Small intestine (tissue), 16 donors: ENCODE measurements at places on chromosomes 11 and 22.

DNA sequence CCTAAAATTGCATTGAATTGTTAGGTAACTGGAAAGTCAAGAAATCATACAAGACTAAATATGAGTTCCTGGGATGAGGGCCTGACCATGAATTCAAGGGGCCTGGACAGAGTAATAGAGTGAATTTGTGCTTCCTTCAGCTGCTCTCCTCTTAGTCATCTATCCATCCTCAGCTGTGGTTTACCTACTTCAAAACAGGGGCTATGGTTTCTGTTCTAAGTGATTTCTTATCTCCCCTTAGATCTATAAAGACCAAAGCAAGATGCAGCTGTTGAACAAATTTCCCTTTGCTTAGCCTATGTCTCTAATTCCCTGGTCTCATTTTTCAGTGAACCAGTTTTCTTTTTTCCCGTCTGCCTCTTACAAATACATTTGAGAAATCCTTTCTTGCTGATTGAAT lies 428.5 kb downstream of the FAM181B start:
- no peak for DNase-seq
- H3K36me3 ChIP-seq: no peaks in the 10 kb centered on the region
- no peak overlapping the region for H3K4me3 ChIP-seq
- H3K4me1 ChIP-seq: no peaks in the 10 kb centered on the region
- H3K27me3 ChIP-seq: no peaks in the 10 kb centered on the region

- no peaks in the 10 kb centered on the region for H3K36me3 ChIP-seq
- H3K27me3 ChIP-seq: no peaks in the 10 kb centered on the region
- peak overlapping the region; percentile 94 for H3K27ac ChIP-seq
- no peak for DNase-seq
- H3K4me1 ChIP-seq: no peaks in the 10 kb centered on the region
Measured at GRCh38 chr11:35166369-35167360, 27.7 kb downstream of the CD44 start.

DNA sequence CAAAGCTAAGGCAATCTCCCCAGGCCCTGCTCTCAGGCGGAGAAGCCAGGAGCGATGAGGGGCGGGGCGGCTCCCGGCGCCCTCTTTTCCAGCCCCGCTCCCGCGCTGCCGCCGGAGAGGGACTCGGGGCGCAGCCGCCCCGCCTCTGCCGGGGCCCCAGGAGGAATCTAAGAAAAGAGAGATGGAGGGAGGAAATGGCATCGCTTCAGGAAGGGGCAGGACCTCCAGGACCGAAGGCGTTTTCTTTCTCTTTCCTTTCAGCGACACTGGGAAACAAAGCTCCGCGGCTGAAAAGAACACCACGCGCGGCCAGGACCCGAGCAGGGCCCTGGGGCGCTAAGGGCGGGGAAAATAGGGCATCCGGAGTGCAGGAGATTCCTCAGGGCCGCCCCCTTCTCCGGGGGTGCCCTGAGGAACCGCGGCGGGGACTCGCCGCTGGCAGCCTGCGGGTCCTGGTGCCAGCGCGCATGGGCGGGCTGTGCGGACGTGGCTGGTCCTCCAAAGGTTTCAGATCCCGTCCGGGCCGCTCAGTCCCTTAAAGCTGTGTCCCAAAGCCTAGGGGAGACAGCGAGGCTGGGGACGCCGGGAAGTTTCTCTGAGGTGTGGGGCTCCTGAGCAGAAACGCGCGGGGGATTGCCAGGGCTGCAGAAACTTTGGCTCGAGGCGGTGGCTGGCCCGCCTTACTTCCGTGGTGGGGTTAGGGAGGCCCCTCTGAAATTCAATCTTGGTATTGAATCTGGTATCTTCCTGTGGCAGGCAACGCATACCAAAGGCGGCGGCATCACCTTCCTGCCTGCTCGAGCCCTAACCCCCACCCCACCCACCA lies 2.8 kb upstream of the BSX start:
- no peaks in the 10 kb centered on the region for H3K4me1 ChIP-seq
- no peak for DNase-seq
- H3K27me3 ChIP-seq: peaks cover 36% of the 10 kb centered on the region
- H3K36me3 ChIP-seq: no peaks in the 10 kb centered on the region

DNA sequence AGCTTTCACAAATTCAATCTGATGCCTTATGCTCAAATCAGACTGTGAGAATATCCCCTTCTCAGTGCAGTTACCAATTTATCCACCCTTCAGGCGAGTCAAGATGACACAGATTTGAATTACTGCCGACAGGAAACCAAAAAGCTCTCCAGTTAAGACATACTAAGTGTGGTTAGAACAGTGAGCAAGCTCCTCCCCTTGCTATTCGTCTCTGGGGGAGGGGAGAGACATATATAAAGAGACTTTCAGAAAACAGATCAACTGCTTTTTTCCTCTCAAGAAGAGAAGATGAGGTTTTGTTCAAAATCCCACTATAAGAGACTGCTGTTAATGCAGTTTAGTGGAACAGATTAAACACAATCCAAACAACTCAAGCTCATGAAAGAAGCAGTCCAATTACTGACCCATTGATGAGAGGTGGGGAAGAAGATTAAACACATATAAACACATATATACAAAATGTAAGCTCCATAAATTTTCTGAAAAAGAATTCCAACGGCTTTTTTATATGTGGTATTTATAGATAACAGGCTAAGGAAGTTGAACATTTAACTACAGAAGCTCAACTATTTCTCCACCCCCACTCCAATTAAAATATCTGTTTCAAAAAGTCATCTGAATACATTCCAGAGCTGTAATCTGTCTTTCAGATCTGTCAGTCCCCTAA lies 102.7 kb downstream of the MRTFA start:
- no peak overlapping the region for H3K27ac ChIP-seq
- peaks cover 6% of the 10 kb centered on the region for H3K4me1 ChIP-seq
- no peaks in the 10 kb centered on the region for H3K27me3 ChIP-seq
- DNase-seq: peak; percentile 17
- no peaks in the 10 kb centered on the region for H3K36me3 ChIP-seq
- H3K4me3 ChIP-seq: no peak overlapping the region

GRCh38 chr11:129300099-129300498 lies 75.5 kb upstream of the BARX2 start:
- no peaks in the 10 kb centered on the region for H3K27me3 ChIP-seq
- H3K4me1 ChIP-seq: no peaks in the 10 kb centered on the region
- no peak overlapping the region for H3K4me3 ChIP-seq
- no peak overlapping the region for H3K27ac ChIP-seq
- no peaks in the 10 kb centered on the region for H3K36me3 ChIP-seq

- H3K4me3 ChIP-seq: no peak overlapping the region
- no peak for DNase-seq
- no peak overlapping the region for H3K27ac ChIP-seq
Measured at GRCh38 chr11:92527467-92527866, 302.8 kb downstream of the FAT3 start.

- H3K27ac ChIP-seq: peak overlapping the region; percentile 64
- no peak overlapping the region for H3K4me3 ChIP-seq
- H3K36me3 ChIP-seq: no peaks in the 10 kb centered on the region
- H3K27me3 ChIP-seq: no peaks in the 10 kb centered on the region
- no peaks in the 10 kb centered on the region for H3K4me1 ChIP-seq
- no peak for DNase-seq
Measured at GRCh38 chr11:9720290-9720630, 56.4 kb downstream of the SWAP70 start.

DNA sequence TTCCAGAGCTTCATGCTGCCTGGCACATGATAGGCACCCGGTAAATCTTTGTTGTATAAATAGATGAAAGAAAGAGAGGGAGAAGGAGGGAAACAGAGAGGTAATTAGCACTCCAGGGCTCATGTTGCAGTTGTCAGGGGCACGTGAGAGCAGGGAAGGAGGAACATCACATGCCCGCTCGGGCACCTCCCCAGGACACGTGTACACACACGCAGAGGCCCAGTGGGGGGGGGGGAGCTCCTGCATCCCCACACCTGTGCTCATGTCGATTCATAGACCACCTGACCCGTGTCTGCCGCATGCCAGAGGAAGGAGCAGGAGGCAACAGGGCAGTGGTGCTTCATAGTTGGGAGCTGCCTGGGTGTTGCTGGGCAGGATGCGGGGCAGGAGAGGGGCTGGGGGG lies 37.1 kb upstream of the NNMT start:
- H3K27ac ChIP-seq: no peak overlapping the region
- no peaks in the 10 kb centered on the region for H3K27me3 ChIP-seq
- no peaks in the 10 kb centered on the region for H3K36me3 ChIP-seq
- no peak overlapping the region for H3K4me3 ChIP-seq
- H3K4me1 ChIP-seq: no peaks in the 10 kb centered on the region

DNA sequence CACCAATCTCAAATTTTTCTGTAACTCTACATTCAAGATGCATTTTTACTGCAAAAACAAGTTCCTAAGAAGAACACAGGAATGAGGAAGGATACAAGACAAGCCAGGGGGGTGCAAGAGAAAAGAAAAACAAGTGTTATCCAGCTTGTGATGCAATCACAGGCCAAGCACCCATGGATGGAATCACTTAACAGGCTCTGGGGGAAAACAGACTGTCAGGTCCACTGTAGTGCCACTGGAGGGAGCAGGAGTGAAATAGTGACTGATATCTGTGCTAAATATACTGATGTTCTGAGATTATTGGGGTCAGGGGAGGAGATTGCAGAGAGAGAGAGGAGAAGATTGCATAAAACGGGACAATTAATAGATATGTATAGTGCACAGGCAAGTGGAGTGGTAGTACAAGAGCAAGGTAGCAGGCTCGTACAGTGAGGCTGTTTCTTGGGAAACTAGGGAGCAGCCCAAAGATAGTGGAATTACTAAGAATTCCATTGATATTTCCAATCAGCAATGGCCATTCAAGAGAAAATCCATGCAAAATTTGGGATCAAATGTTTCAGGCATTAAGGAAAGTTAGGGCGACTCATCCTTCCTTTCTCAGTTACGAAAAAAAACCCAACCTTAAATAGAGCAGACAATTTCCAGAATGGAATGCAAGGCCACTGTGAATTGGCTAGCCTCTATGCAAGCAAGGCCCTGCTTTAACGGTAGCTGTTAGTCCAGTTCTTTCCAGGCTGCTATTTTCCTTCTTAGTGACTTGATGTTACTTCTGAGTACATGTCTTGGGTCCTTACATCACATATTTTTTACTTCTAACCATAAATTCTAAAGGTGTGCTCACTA lies 52.2 kb upstream of the CEP126 start:
- peaks cover 6% of the 10 kb centered on the region for H3K4me1 ChIP-seq
- no peaks in the 10 kb centered on the region for H3K36me3 ChIP-seq
- no peak overlapping the region for H3K27ac ChIP-seq
- peak; percentile 55 for DNase-seq
- H3K4me3 ChIP-seq: no peak overlapping the region
